RWPE2 (cell line): ENCODE measurements at places on chromosomes 12 and 14.

GRCh38 chr12:70260646-70261045 is 17.4 kb downstream of the CNOT2 start:
- DNase-seq: no peak

- no peak for DNase-seq
These were observed 118.5 kb downstream of the GLT1D1 start for GRCh38 chr12:128971802-128972201.

DNA sequence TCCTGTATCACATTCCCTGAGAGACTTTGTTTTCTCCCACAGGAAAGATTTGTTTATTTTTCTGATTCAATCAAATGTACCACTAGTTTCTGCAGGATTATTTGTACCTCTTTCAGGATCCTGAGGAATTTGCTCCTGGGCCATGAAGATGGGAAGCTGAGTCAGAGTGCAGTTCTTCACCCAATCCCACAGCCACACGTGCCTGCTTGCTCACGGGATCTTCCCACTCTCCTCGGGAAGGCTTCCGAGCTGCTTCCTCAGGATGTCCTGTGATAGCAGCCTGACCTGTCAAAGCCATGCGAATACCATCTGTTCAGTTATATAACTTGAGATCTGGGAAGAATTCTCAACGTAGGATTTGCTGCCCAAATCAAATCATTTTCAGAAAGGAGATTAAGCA is 41.8 kb upstream of the HIF1A start:
- peak; percentile 85 for DNase-seq

GRCh38 chr12:67067453-67068203 is 201.5 kb upstream of the CAND1 start:
- no peak for DNase-seq

GRCh38 chr14:62445570-62445969 is 599.7 kb downstream of the KCNH5 start:
- DNase-seq: no peak

- DNase-seq: no peak
These were observed 10.4 kb upstream of the CIPC start for GRCh38 chr14:77087631-77088030.

DNA sequence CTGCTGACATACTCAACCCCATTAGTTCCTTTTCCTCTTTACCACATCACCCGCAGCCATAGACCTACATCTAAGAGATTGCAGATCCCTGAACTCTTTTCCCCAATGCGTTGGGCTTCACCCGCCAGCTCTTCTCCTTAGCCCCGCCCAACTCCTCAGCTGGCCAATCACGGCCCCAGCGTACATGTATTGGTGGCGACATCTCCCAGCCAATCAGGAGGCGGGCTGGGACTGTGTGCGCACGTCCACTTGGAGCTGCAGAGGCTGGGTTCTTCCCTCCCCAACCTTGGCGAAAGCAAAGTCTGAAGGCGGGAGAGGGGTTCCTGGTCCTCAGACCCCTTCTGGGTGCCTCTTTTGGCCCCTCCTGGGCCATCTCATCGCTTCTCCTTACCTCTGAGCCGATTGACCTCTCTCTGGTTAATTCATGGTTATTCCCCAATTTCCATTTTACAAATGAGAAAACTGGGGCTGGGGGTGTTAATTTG is 11.0 kb downstream of the PDE1B start:
- DNase-seq: no peak

- no peak for DNase-seq
These were observed 129.5 kb downstream of the FBXL14 start for GRCh38 chr12:1464925-1465324.

GRCh38 chr12:97335115-97335514 is 127.5 kb upstream of the RMST start:
- DNase-seq: no peak

- peak; percentile 66 for DNase-seq
These were observed 205.2 kb upstream of the RTL1 start for GRCh38 chr14:101108579-101109346.

GRCh38 chr14:33634631-33635030 is 316.2 kb downstream of the EGLN3 start:
- no peak for DNase-seq

GRCh38 chr14:99602054-99602787 is 1.8 kb downstream of the CCDC85C start:
- DNase-seq: no peak

DNA sequence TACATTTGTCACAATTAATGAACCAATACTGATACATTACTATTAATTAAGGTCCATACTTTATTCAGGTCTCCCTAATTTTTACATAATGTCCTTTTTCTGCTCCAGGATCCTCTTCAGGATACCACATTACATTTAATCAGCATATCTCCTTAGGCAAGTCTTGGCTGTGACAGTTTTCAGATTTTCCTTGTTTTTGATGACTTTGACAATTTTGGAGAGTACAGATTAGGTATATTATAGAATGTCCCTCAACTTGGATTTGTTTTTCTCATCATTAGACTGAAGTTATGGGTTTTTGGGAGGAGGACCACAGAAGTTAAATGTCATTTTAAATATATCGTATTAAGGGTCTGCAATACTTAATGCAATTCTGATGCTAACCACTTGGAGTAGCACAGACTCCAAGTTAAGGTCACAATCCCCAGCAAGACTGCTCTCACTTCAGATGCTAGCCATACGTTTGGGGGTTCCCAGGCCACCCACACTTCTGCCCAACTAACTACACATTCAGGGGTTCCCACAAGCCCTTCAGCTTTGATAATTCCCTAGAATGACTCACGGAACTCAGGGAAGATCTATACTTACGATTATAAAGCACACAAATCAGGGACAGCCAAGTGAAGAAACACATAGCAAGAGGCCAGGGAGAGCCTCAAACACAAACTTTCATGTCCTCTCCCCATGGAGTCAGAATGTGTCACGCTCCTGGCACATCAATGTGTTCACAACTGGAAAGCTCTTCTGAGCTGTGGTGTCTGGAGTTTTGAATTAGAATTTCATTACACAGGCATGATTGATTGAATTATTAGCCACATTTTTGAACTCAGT is 17.0 kb upstream of the NUBPL start:
- DNase-seq: no peak

DNA sequence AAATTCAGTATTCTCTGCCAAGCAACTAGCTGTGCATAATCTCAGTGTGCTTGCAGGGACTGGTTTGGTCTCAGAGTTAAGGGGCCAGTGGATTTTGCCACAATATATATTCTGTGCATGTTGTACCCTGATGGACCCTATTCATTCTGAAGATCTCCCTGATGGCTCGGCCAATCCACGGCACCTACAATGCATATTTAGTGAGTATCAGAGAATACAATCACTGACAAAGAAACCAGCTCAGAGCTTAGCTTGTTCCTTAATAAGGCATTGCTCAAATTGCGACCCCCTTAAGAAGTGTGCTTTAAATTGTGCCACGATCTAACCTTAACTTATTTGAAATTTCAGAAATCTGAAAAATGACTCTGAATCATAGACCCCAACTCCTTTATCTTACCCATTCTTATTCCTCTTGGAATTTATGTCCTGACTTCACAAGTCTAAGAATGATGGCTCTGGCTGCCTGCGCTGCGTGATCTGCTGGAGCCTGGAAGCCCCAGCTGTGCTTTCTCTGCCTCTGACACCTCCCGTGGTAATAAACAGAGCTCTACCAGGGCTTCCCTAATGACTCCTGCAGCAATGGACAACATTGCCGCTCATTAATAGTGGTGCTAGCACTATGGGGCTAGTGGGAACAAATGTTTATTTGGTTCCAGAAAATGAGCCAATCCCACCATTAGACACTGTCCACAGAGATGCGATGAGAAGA is 9.0 kb upstream of the DCAF4 start:
- no peak for DNase-seq

DNA sequence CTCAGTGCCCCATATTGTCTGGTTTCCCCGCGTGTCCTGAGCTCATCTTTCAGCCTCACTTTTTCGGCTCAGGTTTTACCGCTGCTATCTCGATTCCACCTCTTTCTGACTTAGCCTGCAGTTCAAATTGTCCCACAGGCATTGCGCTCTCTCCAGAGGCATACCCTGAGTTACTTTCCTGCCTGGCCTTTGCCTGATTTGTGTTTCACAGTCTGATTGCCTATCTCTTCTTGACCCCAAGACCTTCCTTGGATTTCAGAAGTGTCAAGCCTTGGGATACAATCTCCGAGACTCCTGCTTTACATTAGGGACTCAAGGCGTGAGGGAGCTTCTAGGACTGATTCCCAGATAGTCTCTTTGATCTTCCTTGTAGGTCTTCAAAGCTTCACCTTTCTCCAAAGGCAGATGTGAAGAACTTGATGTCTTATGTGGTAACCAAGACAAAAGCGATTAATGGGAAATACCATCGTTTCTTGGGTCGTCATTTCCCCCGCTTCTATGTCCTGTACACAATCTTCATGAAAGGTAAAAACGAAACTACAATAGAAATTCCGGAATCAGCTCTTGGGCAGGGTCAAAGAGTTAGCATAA is 629 bp downstream of the LETMD1 start:
- no peak for DNase-seq

DNA sequence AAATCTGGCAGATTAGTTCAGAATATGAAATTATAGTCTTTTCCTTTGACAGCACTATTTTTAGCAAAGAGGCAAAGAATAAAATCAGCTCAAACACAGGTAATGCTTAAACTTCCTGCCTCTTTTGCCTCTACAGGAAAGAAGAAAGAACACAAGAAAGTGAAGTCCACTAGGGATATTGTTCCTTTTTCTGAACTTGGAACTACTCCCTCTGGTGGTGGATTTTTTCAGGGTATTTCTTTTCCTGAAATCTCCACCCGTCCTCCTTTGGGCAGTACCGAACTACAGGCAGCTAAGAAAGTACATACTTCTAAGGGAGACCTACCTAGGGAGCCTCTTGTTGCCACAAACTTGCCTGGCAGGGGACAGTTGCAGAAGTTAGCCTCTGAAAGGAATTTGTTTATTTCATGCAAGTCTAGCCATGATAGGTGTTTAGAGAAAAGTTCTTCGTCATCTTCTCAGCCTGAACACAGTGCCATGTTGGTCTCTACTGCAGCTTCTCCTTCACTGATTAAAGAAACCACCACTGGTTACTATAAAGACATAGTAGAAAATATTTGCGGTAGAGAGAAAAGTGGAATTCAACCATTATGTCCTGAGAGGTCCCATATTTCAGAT is 17.4 kb downstream of the TMPO start:
- no peak for DNase-seq

DNA sequence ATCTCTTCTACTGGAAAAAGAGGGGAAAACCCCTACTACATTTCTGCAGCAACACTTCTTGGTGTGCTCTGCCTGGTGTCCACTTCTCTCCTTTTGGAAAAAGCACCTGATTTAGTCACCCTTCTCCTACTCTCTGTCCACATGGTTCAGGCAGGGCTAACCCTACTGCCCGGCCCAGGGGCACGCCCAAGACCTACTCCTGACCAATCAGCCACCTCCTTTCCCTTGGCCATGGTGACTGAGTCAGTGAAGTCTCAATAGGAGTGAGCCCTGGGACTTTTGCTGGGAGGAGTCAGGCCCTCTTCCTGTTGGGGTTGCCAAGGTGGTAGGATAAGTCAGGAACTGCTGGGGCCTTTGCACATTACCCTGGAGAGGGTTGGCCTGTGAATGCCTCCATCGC is 52.5 kb upstream of the MYL2 start:
- DNase-seq: no peak

DNA sequence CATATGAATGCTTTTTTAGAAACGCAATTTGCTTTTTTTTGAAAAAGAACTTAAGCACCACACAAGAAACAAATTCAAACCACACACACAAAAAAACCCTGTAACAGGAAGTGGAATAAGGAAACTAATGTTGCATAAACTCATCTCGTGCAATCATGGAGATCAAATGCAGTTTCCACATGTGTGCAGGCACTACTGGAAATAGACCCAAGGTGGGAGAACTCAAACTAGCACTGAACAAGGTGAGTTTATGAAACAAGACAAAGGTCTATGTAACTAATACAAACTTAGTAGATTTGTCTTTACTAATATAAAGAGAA is 17.5 kb downstream of the NIN start:
- DNase-seq: no peak

- DNase-seq: peak; percentile 34
These were observed 69.5 kb upstream of the DIO3 start for GRCh38 chr14:101491841-101492240.

- DNase-seq: no peak
These were observed 10.4 kb downstream of the MAP4K5 start for GRCh38 chr14:50521912-50522341.

DNA sequence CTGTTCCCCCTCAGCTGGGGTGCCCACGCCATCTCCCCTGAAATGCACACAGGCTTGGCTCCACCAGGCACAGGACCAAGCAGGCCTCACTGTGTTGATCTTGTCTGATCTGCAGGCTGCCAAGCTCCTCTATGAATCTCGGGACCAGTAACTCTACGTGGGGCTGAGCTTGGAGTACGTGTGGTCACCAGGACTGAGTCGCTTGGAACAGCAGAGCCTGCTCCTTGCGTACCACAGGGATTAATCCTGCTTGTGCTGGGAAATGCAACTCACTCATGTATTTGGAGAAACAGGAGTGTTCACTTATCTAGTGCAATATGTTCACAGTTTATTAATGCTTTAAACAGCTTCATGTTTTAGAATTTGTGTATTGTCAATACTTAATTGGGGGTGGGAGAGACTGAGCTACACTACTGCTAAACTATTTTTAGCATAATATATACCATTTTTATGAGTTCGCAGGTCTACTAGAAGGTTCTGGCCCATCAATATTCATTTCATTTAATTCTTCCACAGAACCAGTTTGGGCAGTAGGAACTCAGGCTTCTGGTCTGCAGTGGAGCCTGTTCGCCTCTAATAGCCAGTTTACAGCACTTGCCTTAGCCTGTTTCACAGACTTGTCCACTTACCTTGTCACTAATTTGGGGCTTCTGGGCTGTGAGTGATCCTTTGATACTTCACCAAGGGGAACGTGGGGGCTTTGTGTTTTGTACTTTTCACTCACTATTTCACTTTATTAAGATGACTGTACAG is 17.4 kb downstream of the ZFYVE21 start:
- no peak for DNase-seq

GRCh38 chr14:105148604-105149145 is 19.9 kb downstream of the JAG2 start:
- DNase-seq: peak; percentile 70

DNA sequence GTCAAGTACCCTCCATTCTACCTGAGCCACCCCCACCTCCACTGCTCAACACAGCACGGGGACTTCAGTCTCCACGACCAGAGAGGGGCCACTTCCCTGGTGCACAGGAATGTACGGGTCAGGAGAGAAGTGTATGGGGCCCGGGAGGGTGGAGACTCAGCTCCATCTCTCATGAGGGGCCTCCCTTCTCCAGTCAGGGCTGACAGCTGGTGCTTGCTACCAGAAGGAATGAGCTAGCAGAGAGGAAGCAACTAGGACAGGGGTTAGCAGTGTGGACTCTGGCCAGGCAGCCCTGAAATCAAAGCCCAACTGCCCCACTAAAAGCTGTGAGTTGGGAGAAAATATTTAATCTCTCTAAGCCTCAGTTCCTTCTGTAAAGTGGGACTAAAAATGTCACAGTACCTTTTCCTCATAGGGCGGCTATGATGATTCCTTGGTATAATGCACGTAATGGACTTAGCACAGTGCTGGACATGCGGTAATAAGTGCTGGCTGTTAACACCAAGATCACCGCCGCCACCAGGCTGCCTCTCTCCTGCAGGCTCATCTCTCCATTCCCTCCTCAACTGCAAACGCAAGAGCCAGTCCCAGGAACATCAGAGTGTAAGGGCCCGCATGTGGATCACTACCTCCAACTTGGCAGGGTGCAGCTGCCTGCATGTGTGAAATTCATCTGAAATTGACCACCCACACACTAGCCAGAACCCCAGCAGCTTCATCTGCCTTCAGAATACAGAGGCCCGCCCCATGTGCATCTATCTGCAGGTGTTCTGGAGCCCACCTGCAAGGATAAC is 14.6 kb downstream of the ACTN1 start:
- DNase-seq: no peak
